Cerebellum (tissue), 4 donors: ENCODE measurements at places on chromosomes 7 and 10.

DNA sequence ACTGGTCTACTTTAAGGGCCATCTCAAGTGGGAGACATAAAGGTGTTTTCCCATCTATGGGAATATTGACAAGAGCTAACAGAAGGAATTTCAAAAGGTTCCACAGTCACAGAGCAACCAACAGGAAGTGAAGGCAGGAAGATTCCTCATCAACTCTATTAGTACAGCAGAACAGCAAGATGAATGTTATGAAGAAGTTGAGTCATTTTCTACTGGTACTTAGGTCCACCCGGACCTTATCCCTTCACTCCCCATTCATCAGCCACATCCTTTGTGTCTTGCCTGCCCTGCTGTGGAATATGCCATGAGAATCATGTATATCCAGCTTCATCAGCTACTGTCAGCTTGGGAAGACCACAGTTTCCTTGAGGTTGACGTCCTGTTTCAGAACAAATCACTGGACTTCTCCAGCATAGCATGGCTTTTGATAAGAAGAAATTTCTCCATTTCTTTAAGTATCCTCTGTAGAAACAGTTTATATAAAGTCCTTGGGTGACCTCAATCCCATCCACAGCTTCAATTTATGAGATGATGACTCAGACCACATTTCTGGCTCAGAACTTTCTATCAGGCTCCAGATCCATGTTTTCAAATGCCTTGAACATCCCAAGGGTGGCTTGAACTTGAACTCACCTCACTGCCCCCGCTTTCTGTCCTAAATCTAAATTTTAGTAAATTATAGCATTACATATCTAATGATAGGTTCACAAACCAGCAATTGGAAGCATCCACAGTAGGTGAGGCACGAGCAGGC is 84.9 kb upstream of the AGK start:
- DNase-seq = no peak

DNA sequence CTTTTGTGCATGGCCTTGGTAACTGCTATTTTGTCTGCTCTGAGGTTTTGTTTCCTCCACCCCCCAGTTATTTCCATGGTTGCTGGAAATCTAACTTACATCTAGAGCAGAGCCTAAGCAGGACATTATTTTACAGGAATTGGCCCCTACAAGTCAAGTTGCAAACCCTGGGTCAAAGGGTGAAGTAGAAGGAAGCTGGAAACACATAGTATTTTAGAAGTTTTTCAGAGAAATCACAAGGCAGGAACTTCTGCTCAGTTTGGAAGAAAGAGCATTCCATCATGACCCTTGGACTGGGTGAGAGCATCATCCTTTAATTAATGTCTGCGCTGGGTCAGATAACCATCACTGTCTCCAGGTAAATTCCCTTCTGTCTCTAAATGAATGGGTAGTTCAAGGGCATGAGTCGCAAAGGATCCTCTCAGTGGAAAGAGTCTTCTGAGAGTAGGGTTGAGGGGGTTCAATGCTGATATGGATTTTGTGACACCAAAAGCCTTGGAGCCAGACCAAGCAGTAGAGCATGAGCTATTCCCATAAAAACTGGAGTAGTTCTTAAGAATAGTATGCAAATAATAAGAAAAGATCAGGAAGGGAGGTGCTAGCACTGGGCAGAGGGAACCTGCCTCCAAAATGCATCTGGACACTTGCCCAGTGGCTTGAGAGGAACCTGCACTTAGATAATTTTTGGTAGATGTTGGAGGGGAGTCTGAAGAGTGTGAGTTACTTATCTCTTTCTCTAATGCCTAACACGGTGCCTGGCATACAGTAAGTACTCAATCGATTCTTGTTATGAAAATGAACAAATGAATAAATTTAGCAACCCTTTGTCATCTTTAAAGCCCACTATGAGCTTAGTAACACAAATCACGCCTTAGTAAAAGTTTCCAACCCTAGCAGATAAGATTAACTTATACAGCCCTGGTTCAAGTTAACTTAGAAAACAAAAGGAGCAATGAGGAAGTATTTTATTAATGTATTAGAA is 160.6 kb upstream of the ADO start:
- DNase-seq = no peak

DNA sequence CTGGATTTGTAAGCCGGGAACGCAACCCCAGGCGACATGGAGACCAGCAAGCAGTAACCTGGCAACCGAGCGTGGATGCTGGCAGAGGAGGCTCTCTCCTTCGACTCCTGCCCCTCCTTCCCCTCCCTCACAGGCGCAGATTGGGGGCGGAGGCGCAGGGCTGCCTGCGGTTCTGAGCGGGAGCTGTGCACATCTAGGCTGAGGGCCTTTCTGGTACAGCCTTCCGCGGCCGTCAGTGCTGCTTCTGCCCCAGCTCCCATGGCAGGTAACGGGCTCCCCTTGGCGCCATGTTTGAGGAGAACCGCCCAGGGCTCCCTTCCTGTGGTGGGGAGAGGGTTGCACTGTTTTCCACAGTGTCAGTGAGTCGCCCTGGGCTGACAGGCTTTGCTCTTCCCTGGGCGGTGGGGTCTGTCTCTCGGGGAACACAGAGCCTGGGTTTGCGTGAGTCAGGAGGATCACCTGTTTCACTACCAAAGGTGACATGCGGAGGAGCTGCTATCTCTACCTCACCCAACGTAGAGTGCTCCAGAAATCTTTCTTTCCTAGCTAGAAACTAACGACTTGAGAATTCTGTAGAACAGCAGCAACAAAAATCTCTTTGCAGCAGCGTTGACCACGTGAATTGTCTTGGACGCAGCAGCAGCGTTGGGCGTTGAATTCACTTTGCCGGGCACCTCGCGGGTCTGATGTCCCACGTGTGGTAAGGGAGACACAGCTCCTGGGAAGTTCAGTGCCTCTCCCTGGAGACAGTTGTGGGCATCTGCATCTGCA is 154.8 kb upstream of the COBL start:
- DNase-seq = peak; percentile 5

GRCh38 chr10:73465978-73466726 is 29.7 kb downstream of the PPP3CB start:
- DNase-seq = no peak
